ENCODE measurements at places on chromosomes 12 and 14.

- no peak for DNase-seq
These were observed 3.4 kb upstream of the TMEM229B start for GRCh38 chr14:67491741-67492507.

DNA sequence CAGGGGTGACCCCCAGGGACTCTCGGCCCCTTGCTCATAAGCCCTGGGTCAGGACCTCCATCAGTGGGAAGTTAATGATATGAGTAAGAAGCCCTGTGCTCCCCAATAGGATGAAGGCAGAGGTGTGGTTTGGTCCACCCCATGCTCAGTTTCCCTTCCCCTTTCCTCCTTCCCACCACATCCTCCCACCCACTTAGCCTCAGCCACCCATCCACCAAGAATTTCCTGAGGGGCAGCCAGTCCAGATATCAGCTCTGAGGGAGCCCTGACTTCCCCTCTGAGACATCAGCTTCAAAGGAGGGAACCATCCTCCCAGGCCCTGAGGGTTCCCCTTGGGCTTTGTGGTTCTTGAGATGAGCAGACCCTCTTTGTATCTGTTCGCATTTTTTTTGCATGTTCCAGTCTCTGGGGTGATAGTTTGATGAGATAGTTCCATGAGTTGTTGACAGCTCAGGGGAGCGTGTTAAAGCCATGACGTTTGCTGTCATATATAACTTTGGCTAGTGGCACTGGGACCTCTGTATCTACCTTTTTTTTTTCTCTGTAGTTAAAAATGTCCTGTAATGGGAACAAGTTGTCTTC lies 71.2 kb downstream of the LGMN start:
- DNase-seq: no peak

DNA sequence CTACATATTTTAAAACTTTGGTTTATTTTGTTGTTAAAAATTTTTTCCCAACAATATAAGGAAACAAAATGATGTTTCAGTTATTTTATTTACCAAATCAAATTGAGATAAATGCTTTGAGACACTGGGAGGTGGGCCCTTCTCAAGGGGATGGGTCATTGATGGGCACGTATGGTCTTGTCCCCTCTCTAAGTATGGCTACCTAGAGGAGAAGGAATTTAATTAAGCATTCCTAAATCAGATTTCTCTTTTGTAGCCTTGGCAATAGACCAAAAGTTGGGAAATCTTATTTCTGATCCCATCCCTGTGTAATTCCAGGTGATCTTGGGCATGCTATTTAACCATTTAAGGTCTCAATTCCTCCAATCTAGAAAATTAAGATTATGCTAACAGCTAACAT lies 79.0 kb downstream of the SCN8A start:
- DNase-seq: no peak

- no peak for DNase-seq
These were observed 119.0 kb upstream of the FKBP4 start for GRCh38 chr12:2675776-2676175.

DNA sequence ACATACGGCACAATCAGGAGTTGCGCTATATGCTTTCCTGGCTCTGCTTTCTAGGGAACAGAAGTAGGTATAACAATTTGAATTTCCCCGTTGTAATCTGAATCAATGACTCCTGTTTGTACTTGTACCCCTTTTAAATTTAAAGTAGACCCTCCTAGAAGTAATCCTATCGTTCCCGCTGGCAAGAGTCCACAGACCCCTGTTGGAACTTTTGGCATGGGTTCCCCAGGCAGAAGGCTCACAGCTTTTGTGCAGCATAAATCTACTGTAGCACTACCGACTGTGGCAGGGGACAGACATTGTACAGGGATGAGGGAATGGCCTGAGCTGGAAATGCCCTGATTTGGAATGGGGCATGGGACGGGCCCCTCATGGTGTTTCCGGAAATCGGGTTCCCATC lies 705.2 kb downstream of the LRFN5 start:
- no peak for DNase-seq

DNA sequence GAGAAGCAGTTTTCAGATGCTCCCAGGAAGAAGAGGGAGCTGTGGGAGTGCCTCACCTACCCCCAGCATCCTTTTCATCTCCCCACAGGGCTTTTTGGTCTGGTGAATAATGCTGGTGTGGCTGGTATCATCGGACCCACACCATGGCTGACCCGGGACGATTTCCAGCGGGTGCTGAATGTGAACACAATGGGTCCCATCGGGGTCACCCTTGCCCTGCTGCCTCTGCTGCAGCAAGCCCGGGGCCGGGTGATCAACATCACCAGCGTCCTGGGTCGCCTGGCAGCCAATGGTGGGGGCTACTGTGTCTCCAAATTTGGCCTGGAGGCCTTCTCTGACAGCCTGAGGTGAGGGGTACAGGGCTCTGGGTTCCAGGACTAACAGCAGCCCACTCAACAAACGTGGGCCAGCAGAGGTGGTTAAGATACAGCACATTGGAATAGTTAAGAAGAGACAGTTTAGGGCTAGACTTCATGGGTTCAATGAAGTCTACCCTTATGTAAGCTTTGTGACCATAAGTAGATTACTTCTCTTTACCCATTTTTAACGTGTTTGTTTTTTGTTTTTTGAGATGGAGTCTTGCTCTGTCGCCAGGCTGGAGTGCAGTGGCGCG lies 1.5 kb downstream of the RDH5 start:
- DNase-seq: no peak

DNA sequence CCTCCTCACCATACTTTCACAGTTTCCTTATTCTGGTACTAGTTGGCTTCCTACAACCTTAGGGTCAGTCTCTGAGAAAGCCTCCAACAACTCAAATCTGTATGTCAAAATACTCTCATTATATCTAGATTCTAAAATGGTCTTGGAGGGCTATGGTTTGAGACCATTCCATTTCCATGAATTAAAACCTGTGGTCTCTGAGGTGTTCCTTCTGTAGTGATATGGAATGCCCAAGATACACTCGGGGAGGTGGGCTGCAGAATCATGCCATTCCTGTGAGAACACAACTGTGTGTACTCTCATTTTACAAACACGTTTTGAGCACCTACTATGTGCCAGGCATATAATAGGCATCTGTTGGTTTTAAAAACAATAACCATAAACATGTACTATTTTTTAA lies 74.0 kb downstream of the FERMT2 start:
- no peak for DNase-seq

DNA sequence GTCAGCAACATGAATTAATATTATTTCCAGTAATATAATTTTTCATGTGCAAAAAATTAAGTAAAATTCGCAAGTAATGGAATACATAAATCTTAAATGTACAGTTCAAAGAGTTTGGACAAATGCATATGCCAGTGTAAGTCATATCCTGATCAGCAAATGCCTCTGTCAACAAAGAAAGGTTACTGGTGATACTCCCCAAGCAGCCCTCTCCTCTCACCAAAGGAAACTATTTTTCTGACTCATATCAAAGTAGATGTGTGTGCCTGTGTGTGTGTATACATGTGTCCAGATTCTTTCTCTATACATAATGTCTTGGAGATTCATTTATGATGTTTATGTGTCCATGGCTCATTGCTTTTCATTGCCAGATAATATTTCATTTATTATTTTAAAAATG lies 1035.0 kb downstream of the SLC16A7 start:
- DNase-seq: no peak

DNA sequence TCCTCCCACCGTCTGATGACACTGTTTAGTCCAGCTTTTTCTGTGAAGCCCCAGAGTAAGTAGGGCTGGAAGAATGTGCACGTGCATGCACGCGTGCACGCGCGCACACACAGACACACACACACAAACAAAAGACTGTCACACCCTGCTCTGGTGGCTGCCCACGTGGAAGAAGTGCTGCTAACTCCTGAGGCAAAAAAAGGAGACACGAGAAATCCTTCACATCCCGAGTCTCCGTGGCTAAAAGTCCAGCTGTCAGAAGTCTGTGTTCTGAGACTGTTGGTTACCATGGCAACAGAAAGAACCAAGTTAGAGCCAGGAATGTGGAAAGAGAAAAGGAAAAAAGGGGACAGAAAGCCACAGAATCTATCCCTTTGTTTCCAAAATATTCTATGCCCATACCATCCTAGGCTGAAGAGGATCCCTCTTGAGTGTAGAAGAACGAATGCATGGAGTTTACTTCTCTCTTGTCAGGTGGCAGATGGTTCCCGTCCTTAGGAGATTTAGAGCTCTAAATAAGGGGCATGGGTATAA lies 1.6 kb upstream of the C12orf71 start:
- no peak for DNase-seq

DNA sequence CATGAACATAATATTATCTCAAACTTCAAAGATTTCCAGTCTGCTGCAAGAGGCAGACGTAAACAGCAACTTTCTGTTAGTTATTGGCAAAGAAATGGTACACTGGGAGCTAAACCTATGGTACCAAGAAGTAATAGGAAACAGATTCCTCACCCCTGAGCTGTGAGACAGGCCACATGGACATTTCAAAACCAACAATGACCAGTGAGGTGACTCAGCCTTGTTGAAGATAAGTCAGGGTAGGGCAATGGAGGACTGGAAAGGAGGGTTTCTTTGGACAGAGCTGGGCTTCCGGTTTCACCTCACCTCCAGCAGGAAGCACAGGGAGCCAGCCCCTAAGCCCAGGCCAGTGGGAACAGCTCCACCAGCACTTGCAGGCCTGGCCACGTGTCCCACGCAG lies 1320.5 kb downstream of the AACS start:
- DNase-seq: no peak

DNA sequence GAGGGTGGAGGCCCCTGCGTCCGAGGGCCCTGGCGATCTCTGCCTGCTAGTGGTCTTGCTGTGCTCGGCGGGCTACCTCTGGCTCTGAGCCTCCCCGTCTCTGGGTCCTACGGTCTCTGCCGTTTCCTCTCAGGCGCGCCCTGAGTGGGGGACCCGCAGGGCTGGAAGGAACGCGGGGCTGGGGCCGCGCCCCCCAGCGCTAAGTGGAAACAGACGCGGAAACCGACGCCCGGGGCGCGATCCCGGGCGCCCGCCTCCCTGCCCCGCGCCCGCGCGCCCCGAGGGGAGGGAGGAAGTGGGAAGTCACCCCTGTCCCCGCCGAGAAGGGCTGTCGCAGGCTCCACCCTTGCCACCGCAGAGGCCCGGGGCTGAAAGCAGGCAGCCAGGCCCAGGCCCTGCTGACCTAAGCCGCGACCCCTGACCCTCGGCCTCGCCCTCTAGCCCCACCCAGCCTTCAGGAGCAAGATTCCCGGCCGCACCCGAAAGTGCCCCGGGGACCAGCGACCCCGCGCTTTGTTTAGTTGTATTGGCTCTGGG lies 831 bp downstream of the CRIP1 start:
- no peak for DNase-seq

DNA sequence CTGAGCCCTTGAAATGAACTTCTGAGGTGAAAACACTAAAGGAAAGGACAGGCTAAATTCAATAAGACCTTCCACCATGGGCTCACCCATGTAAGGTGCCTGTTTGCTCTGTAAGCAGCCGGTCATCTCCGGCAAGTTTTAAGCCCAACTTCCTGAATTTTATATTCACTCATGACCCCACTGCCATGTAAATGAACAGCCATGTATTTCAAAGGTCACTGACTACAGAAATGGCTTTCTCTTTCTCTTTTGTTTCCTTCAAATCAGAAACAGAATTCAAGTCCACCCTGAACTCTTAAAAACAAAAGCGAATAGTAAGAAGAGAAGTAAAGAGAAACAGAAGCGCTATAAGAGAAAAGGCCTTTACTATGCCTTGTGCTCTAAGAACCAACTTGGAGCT lies 61.7 kb upstream of the OVCH1 start:
- no peak for DNase-seq

GRCh38 chr12:105538880-105539279 lies 208.4 kb downstream of the C12orf75 start:
- DNase-seq: no peak

DNA sequence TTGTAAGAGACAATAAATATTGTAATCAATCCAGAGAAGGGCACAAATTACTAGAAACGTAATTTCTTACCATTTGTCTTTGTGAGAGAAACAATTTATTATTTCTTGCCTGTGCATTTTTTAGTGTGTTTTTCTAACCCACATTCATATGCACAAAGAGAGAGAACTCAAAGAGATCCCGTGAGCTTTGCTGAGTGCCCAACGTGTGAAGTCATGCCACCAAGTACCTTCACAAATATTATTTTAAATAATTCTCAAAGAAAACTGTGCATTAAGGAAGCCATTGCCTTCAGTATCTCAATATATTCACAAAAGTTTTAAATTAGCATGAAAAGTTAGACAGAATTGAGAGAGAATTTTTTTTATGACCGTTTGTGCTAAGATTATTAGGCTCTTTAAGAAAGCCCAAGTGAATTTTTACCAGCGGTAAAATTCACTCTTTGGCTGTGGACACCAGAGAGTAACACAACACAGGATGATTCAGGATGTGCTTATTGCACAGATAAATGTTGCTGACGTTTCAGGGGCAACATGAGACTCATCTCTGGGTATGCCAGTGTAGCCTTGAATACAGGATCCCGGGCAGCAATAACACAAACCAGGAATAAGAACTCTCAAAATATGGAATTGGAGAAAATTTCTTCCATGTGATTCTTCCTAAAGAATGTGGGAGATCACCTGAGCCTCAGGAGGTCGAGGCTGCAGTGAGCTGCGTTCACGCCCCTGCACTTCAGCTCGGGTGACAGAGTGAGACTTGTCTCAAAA lies 2.9 kb downstream of the ARHGDIB start:
- no peak for DNase-seq

DNA sequence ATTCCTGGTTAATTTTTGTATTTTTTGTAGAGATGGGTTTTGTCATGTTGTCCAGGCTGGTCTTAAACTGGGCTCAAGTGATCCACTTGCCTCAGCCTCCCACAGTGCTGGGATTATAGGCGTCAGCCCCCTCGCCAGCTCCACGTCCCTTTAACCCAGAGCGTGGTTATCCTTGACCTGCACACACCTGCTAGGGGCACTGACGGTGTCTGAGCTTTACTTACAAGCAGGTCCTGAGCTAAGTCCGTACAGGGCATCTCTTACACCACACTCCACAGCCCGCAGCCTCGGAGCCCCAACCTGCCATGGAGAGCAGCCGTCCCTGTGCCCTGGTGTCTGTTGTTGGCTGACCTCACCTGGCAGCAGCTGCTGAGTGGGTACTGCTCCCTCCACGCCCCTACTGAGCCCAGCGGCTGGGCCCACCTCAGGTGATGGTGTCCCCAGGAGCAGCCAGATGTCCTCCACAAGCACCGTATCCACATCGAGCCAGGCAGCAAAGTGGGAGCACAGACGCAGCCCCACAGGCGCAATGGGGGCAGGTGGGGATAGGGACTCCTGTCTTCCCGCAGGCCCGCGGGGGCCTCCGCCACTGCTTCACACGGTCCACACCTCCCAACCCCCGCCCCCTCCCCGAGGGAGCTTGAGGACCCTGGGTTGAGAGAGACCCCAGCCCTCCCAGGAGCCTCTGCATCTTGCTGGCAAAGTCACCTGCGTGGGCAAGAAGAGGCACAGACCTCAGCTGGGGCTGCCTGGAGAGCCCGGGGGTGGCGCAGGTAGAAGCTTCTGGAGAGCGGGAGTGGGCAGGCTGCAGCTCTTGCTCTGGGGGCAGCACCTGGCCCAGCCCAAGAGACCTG lies 325.4 kb upstream of the SFSWAP start:
- no peak for DNase-seq

DNA sequence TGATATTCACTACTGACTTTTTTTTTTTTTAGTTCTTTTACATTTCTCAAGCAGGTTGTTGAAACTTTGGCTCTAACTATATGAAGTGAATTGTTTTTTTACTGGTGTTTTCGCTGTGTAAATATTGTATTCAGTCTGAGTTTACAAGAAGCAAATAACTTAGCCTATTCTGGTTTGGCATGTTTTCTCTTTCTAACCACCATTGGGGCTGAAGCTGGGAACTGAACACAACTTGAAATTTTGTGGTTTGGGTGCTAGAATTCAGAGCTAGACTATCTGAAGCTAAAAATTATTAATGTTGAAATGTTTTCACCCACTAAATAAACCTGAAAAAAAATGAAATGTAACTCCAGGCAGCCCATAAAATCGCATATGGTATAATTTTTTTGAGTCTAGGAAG lies 37.2 kb downstream of the RAD51B start:
- no peak for DNase-seq

GRCh38 chr12:51937926-51938325 lies 13.6 kb upstream of the ACVR1B start:
- no peak for DNase-seq

Data from frontal cortex (tissue), 4 donors.